ENCODE measurements at places on chromosomes 3 and 15.

GRCh38 chr15:62497356-62497755, 332.3 kb upstream of the C2CD4B start:
- DNase-seq = no peak

GRCh38 chr3:126056681-126057500, 27.0 kb downstream of the SLC41A3 start:
- no peak for DNase-seq

- no peak for DNase-seq
Measured at GRCh38 chr15:74535388-74536084, 5.5 kb upstream of the ARID3B start.

GRCh38 chr3:64131725-64132469, 93.4 kb downstream of the PRICKLE2 start:
- DNase-seq = no peak

DNA sequence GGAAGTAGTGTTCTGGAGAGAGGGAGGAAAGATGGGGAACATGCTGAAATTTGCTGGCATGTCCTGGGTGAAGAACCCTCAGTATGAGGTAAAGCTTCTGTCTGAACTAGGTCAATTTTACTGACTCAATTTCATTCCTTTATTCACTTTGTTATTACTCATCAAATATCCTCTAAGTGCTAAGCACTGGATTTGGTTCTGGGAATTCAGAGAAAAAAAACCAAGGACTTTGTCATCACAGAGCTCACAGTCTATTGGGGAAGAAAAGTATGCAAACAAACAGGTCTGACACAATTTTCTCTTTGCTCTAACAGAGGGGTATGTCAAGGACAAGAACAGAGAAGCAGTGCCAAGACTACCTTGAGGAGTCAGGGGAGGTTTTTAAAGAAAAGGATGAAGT, 68.0 kb downstream of the TFG start:
- DNase-seq = no peak

- DNase-seq = no peak
Measured at GRCh38 chr3:182999767-183000166, 19.4 kb upstream of the DCUN1D1 start.

GRCh38 chr3:10925436-10926255, 66.9 kb upstream of the SLC6A1 start:
- no peak for DNase-seq

DNA sequence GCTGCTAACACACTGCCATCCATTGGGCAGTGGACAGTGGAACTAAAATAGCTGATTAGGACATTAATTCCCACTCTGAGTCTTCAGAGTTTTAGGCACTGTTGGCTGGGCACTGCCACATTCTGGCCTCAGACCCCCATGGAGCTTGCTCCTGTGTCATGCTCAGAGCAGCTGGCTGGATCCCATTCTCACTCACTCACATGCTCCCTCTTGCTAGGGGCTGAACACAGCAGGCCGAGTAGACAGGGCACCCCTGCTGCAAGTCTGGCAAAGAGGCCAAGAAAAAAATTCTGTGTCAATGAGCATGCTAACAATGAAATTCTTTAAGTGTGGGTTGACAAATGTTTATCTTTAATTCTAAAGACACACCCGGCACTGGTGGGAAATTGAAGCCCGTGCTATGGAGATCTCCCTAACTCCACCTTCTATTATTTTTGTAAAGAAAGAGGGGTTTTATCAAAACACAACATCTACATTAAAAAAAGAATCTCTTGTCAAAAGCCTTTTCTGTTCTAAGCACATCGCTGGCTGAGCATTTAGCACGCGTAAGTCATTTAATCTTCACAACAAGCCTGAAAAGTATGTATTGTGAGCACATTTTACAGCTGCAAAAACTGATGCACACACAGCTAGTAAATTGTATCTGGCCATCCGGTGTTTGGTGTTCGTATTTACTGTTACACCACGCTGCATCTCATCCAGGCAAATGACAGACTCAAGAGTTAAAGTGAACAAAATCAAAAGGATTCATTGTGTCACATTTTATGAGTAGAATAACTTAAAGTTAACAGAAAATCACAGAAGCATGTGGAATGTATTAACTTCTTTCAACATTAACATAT, 362.1 kb downstream of the PLOD2 start:
- no peak for DNase-seq

DNA sequence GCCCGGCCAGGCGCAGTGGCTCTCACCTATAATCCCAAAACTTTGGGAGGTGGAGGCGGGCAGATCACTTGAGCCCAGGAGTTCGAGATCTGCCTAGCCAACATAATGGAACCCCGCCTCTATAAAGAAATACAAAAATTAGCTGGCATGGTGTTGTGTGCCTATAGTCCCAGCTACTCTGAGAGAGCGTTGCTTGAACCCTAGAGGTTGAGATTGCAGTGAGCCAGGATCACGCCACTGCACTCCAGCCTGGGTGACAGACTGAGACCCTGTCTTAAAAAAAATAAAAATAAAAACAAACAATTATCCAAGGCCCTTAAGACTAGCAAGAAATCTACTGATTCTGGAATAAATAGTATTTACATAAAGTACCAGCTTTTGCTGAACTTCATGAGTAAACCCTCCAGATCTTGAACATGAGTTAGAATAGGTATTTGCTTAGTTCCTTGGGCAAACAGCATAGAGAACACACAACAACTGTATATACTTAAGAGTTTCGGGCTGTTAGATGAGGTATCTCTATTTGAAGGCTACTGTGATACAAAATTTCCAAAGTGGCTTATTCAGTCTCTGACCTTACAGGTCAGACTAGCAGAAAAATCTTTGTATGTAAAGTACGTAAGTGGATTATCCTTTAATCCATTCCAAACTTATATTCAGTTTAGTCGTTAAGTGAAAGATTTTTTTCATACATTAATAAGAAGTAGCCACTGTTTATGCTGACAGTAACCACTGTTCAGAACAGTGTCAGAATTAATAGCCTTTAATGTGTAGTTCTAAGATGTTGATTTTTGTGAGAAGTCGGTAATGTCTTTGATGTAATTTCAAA, 171.1 kb upstream of the CGNL1 start:
- DNase-seq = no peak
